ENCODE measurements at places on chromosomes 12 and 14.

GRCh38 chr14:54314365-54315104, 82.3 kb upstream of the CDKN3 start:
- H3K27me3 ChIP-seq, result no peaks in the 10 kb centered on the region
- H3K4me3 ChIP-seq, result no peak overlapping the region
- no peaks in the 10 kb centered on the region for H3K4me1 ChIP-seq
- no peak overlapping the region for H3K27ac ChIP-seq
- no peak for DNase-seq

DNA sequence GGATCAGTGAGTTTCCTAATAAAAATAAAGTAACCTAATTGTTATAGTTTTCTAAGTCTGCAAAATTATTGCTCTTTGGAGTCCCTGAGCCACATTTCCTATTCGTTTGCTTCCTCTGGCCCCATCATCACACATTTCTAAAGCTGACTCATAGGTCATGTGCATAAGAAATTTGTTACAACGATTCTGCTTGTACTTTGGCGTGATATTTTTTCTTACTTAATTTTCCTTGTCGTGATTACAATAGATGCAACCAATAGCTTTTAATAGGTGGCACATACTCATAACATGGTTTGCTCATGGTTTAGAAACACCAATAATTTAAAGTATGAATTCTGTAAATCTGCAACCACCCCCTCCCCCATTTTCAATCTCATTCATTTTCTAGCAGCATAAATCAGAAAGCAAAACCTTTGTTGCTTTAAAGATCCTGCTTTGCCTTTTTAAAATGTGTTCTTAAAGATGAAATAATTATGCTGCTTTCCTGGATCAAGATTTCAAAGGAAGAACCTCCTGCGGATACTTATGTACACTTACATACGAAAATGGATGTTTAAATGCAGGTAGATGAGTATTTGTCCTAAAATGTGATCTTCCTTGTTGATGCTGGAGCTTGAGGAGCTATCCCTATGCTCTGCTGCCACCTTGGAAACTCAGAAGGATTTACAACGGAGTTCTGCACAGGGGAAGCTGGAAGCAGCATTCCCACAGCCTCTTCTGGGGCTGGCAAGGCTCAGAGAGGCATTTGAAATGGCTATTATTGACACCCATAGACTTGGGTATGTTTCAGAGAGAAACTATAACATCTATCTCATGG, 1.7 kb upstream of the FLRT2 start:
- H3K27me3 ChIP-seq, result no peaks in the 10 kb centered on the region
- no peak for DNase-seq
- H3K36me3 ChIP-seq, result no peaks in the 10 kb centered on the region
- peaks cover 7% of the 10 kb centered on the region for H3K4me1 ChIP-seq
- peak overlapping the region; percentile 74 for H3K4me3 ChIP-seq
- H3K27ac ChIP-seq, result peak overlapping the region; percentile 25

- peaks cover 20% of the 10 kb centered on the region for H3K4me1 ChIP-seq
- H3K27me3 ChIP-seq, result no peaks in the 10 kb centered on the region
- H3K36me3 ChIP-seq, result no peaks in the 10 kb centered on the region
- no peak overlapping the region for H3K4me3 ChIP-seq
- H3K27ac ChIP-seq, result peak overlapping the region; percentile 71
- DNase-seq, result peak; percentile 75
Observed at GRCh38 chr12:89373763-89374572, 21.7 kb upstream of the DUSP6 start.

- no peaks in the 10 kb centered on the region for H3K36me3 ChIP-seq
- H3K27ac ChIP-seq, result no peak overlapping the region
- no peaks in the 10 kb centered on the region for H3K27me3 ChIP-seq
- DNase-seq, result no peak
- no peaks in the 10 kb centered on the region for H3K4me1 ChIP-seq
Observed at GRCh38 chr14:28142400-28143015, 624.1 kb upstream of the FOXG1 start.

DNA sequence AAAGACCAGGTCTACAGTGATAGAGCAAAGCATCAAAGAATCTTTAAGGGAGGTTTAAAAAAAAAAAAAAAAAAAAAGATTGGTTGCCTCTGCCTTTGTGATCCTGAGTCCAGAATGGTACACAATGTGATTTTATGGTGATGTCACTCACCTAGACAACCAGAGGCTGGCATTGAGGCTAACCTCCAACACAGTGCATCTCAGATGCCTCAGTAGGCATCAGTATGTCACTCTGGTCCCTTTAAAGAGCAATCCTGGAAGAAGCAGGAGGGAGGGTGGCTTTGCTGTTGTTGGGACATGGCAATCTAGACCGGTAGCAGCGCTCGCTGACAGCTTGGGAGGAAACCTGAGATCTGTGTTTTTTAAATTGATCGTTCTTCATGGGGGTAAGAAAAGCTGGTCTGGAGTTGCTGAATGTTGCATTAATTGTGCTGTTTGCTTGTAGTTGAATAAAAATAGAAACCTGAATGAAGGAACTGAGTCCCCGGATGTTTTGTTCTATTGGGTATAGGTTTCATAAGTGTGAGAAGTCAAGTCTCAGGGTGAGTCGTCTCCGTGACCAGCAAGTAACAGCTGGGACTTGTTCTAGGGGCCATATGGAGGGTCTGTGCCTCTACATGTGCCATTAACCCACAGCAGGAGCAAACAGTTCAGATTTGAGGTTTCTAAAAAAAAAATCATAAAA, 9.3 kb downstream of the PEBP1 start:
- H3K27me3 ChIP-seq, result no peaks in the 10 kb centered on the region
- H3K4me1 ChIP-seq, result no peaks in the 10 kb centered on the region
- no peak overlapping the region for H3K27ac ChIP-seq
- no peak for DNase-seq
- no peak overlapping the region for H3K4me3 ChIP-seq
- H3K36me3 ChIP-seq, result peaks cover 66% of the 10 kb centered on the region

GRCh38 chr12:12964255-12964654, 12.3 kb upstream of the GPRC5D start:
- no peak overlapping the region for H3K4me3 ChIP-seq
- H3K27me3 ChIP-seq, result no peaks in the 10 kb centered on the region
- no peak for DNase-seq
- no peaks in the 10 kb centered on the region for H3K4me1 ChIP-seq
- H3K27ac ChIP-seq, result no peak overlapping the region

DNA sequence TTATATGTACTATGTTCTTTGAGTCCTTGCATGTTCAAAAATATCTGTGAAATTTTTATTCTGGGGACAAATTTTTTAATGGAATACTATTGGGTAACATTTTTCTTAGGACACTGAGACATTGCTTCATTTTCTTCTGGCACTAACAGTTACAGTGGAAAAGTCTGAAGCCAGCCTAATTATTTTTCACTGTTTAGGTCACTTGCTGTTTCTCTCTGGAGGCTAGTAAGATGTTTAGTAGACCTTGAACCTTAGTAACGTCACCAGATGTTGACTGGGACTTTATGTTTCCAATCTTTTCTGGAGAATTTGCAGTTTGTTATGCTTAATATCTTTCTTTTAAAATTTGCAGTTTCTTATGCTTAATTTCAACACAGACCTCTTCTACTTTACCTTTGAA, 12.3 kb upstream of the EPYC start:
- no peaks in the 10 kb centered on the region for H3K27me3 ChIP-seq
- DNase-seq, result no peak
- H3K4me1 ChIP-seq, result no peaks in the 10 kb centered on the region
- H3K4me3 ChIP-seq, result no peak overlapping the region
- H3K36me3 ChIP-seq, result no peaks in the 10 kb centered on the region
- H3K27ac ChIP-seq, result no peak overlapping the region

- H3K27ac ChIP-seq, result no peak overlapping the region
- H3K36me3 ChIP-seq, result no peaks in the 10 kb centered on the region
- H3K4me3 ChIP-seq, result no peak overlapping the region
- no peaks in the 10 kb centered on the region for H3K4me1 ChIP-seq
Observed at GRCh38 chr14:94019329-94019728, 6.8 kb upstream of the OTUB2 start.

DNA sequence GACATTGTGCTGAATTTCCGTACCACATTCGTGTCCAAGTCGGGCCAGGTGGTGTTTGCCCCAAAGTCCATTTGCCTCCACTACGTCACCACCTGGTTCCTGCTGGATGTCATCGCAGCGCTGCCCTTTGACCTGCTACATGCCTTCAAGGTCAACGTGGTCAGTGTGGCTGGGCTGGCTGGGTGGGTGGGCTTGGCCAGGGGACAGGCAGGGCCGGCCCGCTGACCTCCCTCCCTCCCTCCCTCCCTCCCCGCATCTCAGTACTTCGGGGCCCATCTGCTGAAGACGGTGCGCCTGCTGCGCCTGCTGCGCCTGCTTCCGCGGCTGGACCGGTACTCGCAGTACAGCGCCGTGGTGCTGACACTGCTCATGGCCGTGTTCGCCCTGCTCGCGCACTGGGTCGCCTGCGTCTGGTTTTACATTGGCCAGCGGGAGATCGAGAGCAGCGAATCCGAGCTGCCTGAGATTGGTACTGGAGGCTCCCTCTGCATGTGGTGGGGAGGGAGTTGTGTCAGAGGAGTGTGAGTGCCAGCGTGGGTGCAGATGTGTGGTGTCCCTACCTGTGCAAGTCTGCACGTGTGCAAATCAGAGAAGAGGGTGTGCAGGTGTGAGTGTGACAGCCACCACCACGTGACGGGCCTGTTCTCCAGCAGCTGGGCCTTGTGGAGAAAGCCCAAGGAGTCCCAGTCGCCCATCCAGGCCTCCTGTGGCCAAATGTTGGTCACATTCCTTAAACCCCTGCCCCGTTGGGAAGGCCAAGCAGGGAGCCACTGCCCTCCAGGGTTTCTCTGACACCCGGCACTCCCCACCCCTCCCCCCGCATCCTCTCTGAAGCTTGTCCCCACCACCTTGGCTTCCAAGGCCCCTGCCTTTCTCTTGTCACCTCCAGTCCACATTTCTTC, 5.3 kb downstream of the KCNH3 start:
- no peaks in the 10 kb centered on the region for H3K36me3 ChIP-seq
- H3K27ac ChIP-seq, result no peak overlapping the region
- H3K4me1 ChIP-seq, result peaks cover 5% of the 10 kb centered on the region
- H3K27me3 ChIP-seq, result no peaks in the 10 kb centered on the region
- H3K4me3 ChIP-seq, result no peak overlapping the region

DNA sequence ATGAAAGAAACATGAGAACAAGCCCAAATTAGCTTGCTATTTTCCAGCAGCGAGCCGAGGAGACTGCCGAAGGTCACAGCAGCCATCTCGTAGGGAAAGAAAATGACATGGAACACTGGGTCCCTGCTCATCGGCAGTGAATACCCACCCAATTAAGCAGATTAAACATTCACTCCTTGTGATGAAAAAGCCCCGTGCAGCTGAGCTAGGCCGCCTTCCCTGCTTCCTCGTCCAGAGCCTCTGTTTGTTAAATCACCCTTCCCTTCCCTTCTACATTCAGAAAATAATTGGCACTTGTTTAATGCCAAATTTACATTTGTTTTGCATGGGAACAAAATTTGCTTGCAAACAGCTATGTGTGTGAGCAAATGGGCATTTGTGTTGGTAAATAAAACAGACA, 342.5 kb downstream of the RMST start:
- H3K4me1 ChIP-seq, result no peaks in the 10 kb centered on the region
- no peak overlapping the region for H3K27ac ChIP-seq
- H3K4me3 ChIP-seq, result no peak overlapping the region
- no peaks in the 10 kb centered on the region for H3K36me3 ChIP-seq

DNA sequence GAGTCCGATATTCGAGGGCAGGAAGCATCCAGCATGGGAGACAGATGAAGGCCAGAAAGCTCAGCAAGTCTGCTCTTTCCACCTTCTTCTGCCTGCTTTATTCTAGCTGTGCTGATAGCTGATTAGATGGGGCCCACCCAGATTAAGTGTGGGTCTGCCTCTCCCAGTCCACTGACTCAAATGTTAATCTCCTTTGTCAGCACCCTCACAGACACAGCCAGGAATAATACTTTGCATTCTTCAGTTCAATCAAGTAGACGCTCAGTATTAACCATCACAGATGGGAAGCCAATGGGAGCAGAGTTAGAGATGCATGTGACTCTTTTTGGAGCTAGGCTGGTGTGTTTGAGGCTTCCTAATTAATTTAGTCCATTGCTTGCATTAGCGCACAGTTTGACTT, 17.0 kb downstream of the C12orf75 start:
- no peak overlapping the region for H3K4me3 ChIP-seq
- H3K27me3 ChIP-seq, result no peaks in the 10 kb centered on the region
- H3K36me3 ChIP-seq, result no peaks in the 10 kb centered on the region
- peaks cover 34% of the 10 kb centered on the region for H3K4me1 ChIP-seq
- H3K27ac ChIP-seq, result no peak overlapping the region
- no peak for DNase-seq

DNA sequence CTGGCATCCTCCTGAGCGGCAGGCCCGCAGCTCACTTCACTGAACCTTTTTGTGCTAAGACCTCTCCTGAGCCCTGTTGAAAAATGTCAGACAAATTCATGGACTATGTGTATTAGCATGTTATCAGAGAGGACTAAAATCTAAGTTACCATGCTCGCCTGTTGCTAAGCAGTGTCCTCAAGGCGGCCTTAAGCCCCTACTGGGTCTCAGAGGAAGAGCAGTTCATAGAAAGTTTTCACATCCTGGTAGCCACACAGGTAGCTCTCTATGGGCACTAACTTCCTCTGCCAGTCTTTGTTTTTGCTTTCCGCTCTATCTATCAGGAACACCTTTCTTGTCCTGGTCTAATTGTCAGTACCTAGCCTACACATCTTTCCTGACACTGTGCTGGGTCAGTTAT, 306.6 kb upstream of the MIS18BP1 start:
- DNase-seq, result no peak
- no peak overlapping the region for H3K27ac ChIP-seq
- H3K36me3 ChIP-seq, result no peaks in the 10 kb centered on the region
- no peaks in the 10 kb centered on the region for H3K4me1 ChIP-seq
- no peaks in the 10 kb centered on the region for H3K27me3 ChIP-seq

- no peak overlapping the region for H3K27ac ChIP-seq
- no peaks in the 10 kb centered on the region for H3K4me1 ChIP-seq
- no peaks in the 10 kb centered on the region for H3K36me3 ChIP-seq
- DNase-seq, result no peak
- no peaks in the 10 kb centered on the region for H3K27me3 ChIP-seq
Observed at GRCh38 chr12:52801773-52802172, 5.9 kb upstream of the KRT3 start.

GRCh38 chr14:73245480-73246325, 8.4 kb downstream of the PAPLN start:
- H3K36me3 ChIP-seq, result no peaks in the 10 kb centered on the region
- DNase-seq, result no peak
- H3K27me3 ChIP-seq, result no peaks in the 10 kb centered on the region
- H3K27ac ChIP-seq, result no peak overlapping the region
- H3K4me1 ChIP-seq, result peaks cover 3% of the 10 kb centered on the region

- no peaks in the 10 kb centered on the region for H3K4me1 ChIP-seq
- no peak for DNase-seq
- no peak overlapping the region for H3K27ac ChIP-seq
- no peaks in the 10 kb centered on the region for H3K27me3 ChIP-seq
Observed at GRCh38 chr14:63685401-63685800, 42.5 kb downstream of the SGPP1 start.

Data from ascending aorta (tissue), 2 donors.